ENCODE measurements at places on chromosomes 3 and 15. TPM values are rescaled to one million over a fixed set of nuclear protein-coding genes. Genes with fewer than 3 reads are reported as not detected.

DNA sequence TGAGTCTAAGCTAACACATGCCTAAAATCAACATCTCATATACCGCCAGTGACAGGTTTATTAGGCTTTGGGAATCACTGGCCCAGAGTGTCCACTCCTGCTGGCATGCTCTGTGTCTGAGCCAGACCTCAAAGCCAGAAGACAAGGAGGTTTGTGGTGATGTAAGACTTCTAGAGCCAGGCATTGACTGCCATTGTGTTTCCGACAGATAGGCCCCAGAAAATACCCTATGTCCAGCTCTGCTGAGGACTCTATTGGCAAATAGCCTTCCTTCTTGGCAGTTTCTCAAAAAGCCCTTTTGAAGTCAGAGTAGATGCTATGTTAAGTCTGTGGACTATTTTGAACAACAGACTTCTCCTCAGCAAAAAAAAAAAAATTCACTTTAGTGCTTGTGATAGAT is 181.9 kb upstream of the UBE2E1 start:
- no peak for DNase-seq

DNA sequence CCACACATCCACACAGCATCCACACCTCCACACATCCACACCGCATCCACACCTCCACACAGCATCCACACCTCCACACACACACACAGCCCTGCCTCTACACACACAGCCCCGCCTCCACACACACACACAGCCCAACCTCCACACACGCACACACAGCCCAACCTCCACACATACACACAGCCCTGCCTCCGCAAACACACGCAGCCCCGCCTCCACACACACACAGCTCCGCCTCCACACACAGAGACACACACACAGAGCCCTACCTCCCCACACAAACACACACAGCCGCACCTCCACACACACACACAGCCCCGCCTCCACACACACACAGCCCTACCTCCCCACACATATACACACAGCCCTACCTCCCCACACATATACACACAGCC is 4.7 kb downstream of the MESP1 start:
- DNase-seq, result no peak

DNA sequence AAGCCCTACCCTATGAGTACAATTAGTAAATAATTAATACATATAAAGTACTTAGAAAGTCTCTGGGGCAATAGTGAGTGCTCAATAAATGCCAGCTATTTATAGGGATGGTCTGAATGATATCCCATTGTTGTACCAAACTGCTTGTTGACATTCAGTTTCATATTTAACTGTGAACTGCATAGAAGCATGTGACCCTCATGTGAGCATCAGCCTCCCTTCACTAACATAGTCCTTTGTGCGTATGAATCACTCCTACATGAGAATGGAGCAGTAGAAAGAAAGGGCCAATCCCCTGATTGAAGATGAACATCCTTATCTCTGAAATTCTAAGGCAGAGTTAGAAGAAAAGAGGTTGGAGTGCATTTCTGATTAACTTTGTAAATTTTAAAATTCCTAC is 68.7 kb upstream of the ATP10A start:
- DNase-seq, result no peak

- DNase-seq, result peak; percentile 21
Observed at GRCh38 chr15:39804026-39804425, 21.4 kb upstream of the FSIP1 start.

The FSD2 gene
- total RNA-seq, result not detected

The SI gene
- total RNA-seq, result not detected

The STRC gene
- total RNA-seq, result 0.07 TPM

The KLF15 gene
- 7.8 TPM for total RNA-seq

Measured in HepG2 (cell line).